ENCODE measurements at places on chromosomes 7 and 10. TPM values are rescaled to one million over a fixed set of nuclear protein-coding genes. Genes with fewer than 3 reads are reported as not detected.

The ZNF273 gene
- 4.5 TPM for total RNA-seq

The CHN2 gene
- 11.6 TPM for total RNA-seq

The METTL27 gene
- total RNA-seq: 5.1 TPM

The TCAF1 gene
- 33.9 TPM for total RNA-seq

The NUTM2E gene
- total RNA-seq: not detected

The NPC1L1 gene
- 0.23 TPM for total RNA-seq

The CHST3 gene
- total RNA-seq: 37.7 TPM

The HACD1 gene
- 51.3 TPM for total RNA-seq

The ASCC1 gene
- total RNA-seq: 37.7 TPM

The AUTS2 gene
- total RNA-seq: 52.9 TPM

The GIMAP1 gene
- 5.4 TPM for total RNA-seq

The MUC12 gene
- 1.5 TPM for total RNA-seq

The MICU1 gene
- 57.6 TPM for total RNA-seq

The MYO1G gene
- total RNA-seq: 4.9 TPM

The ZPBP gene
- total RNA-seq: not detected

The PILRA gene
- total RNA-seq: 15.3 TPM

The NME8 gene
- total RNA-seq: 0.19 TPM

The TMEM178B gene
- total RNA-seq: 1.2 TPM

The SSC4D gene
- 0.38 TPM for total RNA-seq

The VSIR gene
- total RNA-seq: 135 TPM

The AKAP9 gene
- total RNA-seq: 46.9 TPM

The ADRB1 gene
- 0.32 TPM for total RNA-seq

The SLC25A28 gene
- total RNA-seq: 42.2 TPM

The HTRA1 gene
- total RNA-seq: 276 TPM

The UPK3B gene
- total RNA-seq: 1.1 TPM

The INPP5A gene
- 65.2 TPM for total RNA-seq

The DRGX gene
- total RNA-seq: not detected

The SERPINE1 gene
- 77.3 TPM for total RNA-seq

The ATP6V0A4 gene
- not detected for total RNA-seq

The ANKRD2 gene
- 1.1 TPM for total RNA-seq

The ZNF33B gene
- total RNA-seq: 12.2 TPM

The OR2A42 gene
- total RNA-seq: 0.14 TPM

The CHST12 gene
- 28.3 TPM for total RNA-seq

The NKX1-2 gene
- total RNA-seq: not detected

The NPY gene
- total RNA-seq: not detected

The ZNF467 gene
- total RNA-seq: 12.0 TPM

The FGL2 gene
- 72.6 TPM for total RNA-seq

The IFT22 gene
- total RNA-seq: 24.3 TPM

The IQCE gene
- total RNA-seq: 19.1 TPM

The C10orf67 gene
- not detected for total RNA-seq

The C7orf33 gene
- not detected for total RNA-seq

The TSPAN33 gene
- total RNA-seq: 6.3 TPM

The NET1 gene
- total RNA-seq: 113 TPM

The PRKCQ gene
- 0.38 TPM for total RNA-seq

The TMEM236 gene
- 2.2 TPM for total RNA-seq

The CLDN4 gene
- total RNA-seq: 0.38 TPM

The OR2A12 gene
- total RNA-seq: not detected

The PWWP2B gene
- total RNA-seq: 10.4 TPM

Measured in posterior vena cava (tissue), 2 donors.